ENCODE measurements at places on chromosomes 1 and 21. TPM values are rescaled to one million over a fixed set of nuclear protein-coding genes. Genes with fewer than 3 reads are reported as not detected.
A peak's percentile ranks its signal among the peaks of the same experiment; 100 is the strongest.

- peaks cover 12% of the 10 kb centered on the region for H3K4me1 ChIP-seq
- DNase-seq: no peak
- no peak overlapping the region for H3K27ac ChIP-seq
- H3K4me3 ChIP-seq: no peak overlapping the region
- no peaks in the 10 kb centered on the region for H3K27me3 ChIP-seq
- H3K36me3 ChIP-seq: peaks cover 1% of the 10 kb centered on the region
Measured at GRCh38 chr1:199109160-199109559, 470.3 kb downstream of the PTPRC start.

GRCh38 chr1:14255711-14256110, 342.8 kb upstream of the KAZN start:
- peak overlapping the region; percentile 4 for H3K27ac ChIP-seq
- H3K27me3 ChIP-seq: peaks cover 15% of the 10 kb centered on the region
- peaks cover 24% of the 10 kb centered on the region for H3K4me1 ChIP-seq
- H3K4me3 ChIP-seq: no peak overlapping the region

- no peak overlapping the region for H3K27ac ChIP-seq
- DNase-seq: no peak
- H3K4me3 ChIP-seq: no peak overlapping the region
- peaks cover 8% of the 10 kb centered on the region for H3K4me1 ChIP-seq
Measured at GRCh38 chr21:38852278-38852677, 46.5 kb downstream of the ETS2 start.

GRCh38 chr1:9992910-9993309, 4.1 kb upstream of the RBP7 start:
- peaks cover 8% of the 10 kb centered on the region for H3K4me1 ChIP-seq
- H3K27ac ChIP-seq: no peak overlapping the region
- no peak for DNase-seq
- no peak overlapping the region for H3K4me3 ChIP-seq
- H3K36me3 ChIP-seq: no peaks in the 10 kb centered on the region

GRCh38 chr1:45619149-45619921, 4.5 kb downstream of the CCDC17 start:
- H3K4me1 ChIP-seq: peaks cover 19% of the 10 kb centered on the region
- DNase-seq: no peak
- H3K4me3 ChIP-seq: no peak overlapping the region
- no peak overlapping the region for H3K27ac ChIP-seq

DNA sequence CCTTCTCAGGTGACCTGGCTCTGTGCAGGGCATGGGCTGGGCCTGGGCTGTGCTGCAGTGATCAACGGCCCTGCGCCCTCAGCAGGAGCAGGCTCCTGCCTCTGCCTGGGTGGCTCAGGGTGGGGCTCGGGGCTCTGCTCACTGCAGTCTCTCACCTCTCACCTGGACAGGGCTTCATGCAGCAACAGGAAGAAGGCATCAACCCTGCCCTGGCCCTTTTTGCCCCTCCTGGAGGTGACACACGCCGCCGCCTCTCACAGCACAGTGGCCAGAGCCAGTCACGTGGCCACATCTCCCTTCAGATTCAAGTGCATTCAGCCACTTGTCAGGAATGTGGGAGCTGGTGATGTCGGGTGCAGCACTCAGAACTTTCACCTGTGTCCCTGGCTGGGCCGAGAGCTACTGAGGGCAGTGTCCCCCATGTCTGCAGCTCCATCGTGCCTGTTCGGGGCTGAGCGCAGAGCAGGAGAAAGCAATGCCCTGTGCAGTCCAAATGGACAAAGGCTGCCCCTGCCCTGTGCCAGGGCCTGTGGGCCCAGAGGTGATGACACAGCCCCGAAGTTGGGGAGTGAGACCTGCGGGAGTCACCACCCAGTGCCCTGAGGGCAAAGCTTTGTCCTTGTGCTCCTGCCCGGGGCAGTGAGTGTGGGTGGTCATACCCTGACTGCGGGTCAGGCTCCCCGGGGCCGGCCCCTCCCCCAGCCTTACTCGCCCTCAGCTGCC, 314.0 kb downstream of the PTPRU start:
- no peaks in the 10 kb centered on the region for H3K4me1 ChIP-seq
- DNase-seq: no peak
- no peak overlapping the region for H3K27ac ChIP-seq
- no peak overlapping the region for H3K4me3 ChIP-seq

DNA sequence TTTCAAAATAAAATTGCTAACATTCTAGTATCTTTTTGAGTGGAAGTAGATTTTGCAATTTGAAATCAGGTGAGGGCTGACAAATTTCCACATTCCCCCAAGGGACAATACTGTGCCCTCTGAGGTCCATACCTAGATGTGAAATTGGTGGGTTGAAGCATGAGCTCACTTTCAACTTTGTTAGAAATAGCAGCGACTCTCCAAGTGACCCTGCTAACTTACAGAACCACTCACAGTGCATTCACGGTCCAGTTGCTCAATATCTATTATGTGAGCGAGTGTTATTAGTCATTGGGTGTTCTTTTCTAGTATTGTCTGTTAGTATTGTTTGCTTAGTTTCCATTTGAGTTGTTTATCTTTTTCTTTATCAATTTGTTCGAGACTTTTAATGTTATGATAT, 53.6 kb upstream of the ASB17 start:
- no peak overlapping the region for H3K27ac ChIP-seq
- H3K4me3 ChIP-seq: no peak overlapping the region
- H3K4me1 ChIP-seq: no peaks in the 10 kb centered on the region
- no peaks in the 10 kb centered on the region for H3K36me3 ChIP-seq

DNA sequence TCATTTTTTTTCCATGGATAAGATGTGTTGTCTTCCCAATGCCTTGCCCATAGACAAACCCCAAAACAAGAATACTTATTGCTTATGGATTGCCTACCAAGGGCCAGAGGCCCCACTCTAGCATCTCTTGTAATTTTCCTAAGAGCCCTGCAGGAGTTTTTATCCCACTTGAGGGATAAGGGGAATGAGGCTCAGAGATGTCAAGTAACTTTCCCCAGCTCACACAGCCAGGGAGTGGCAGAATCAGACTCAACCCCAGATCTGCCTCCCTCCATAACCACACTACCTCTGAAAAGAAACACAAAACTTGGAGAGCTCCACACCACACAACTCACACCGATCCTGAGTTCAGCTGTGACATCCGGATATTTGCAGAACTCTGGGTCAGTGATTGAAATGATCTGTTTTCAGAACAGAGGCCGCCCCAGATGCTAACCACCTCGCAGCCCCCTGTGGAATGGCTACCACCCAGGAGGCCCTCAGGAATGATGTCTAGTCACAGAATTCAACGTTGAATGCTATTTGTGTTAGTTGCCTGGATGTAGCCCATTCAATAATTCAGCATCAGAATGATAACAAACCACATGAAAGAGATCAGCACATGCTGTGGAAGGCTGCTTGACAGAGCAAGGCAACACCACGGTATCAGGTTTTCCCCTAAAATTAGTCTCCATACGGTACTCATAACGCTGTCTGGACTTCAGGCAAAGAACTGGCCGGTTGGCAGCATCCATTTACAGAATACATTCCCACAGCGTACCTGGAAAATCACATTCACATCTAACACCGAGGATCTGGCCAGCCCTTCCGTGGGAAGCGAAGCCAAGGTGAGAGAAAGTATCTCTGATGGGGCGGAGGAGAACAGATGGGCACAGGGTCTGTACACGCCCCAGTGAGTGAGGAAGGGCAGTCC, 231.9 kb downstream of the TOMM20 start:
- no peaks in the 10 kb centered on the region for H3K36me3 ChIP-seq
- no peaks in the 10 kb centered on the region for H3K4me1 ChIP-seq
- no peak overlapping the region for H3K4me3 ChIP-seq
- no peak overlapping the region for H3K27ac ChIP-seq
- no peaks in the 10 kb centered on the region for H3K27me3 ChIP-seq

DNA sequence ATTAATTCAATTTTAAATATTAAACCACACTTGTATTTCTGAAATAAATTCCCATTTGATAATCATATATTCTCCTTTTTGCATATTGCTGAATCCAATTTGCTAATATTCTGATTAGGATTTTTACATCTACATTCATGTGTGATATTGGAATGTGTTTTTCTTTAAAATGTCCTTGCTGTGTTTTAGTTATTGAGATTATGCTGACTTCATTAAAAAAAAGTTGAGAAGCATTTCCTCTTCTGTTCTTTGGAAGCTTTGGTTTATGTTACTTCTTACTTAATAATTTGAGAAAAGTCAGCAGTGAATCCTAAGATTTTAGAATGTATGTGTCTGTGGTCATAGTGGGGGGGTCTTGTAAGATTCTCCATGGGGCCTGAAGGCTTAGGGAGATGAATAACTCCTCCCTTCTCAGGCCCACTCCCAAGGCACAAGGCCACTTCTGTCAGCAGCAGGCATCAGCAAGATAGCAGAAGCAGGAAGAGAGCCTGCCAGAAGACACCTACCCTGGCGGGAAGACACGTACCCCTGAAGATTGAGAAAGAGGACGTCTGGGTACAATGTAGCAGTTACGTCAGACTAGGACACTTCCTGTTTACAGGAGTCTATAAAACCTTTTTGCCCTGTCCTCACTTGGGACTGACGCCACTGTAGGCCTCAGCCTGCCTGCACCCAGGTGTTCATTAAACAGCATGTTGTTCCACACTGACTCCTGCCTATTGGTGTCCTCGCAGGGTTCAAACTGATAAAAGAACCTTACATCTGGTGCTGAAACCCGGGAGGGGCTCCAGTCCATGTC, 56.9 kb downstream of the ODF2L start:
- DNase-seq: no peak
- H3K27ac ChIP-seq: no peak overlapping the region
- H3K27me3 ChIP-seq: no peaks in the 10 kb centered on the region
- H3K36me3 ChIP-seq: no peaks in the 10 kb centered on the region

- no peak overlapping the region for H3K4me3 ChIP-seq
- DNase-seq: no peak
- no peaks in the 10 kb centered on the region for H3K36me3 ChIP-seq
- peaks cover 2% of the 10 kb centered on the region for H3K27me3 ChIP-seq
- no peaks in the 10 kb centered on the region for H3K4me1 ChIP-seq
Measured at GRCh38 chr1:178434899-178435435, 61.8 kb downstream of the CLEC20A start.

The LCE1C gene
- not detected for total RNA-seq

The C1orf53 gene
- total RNA-seq: 1.2 TPM

Data from activated B cell treated with CpG ODN at 0.5 μM for 24 hours (primary cell).